ENCODE measurements at places on chromosomes 1 and 21. TPM values are rescaled to one million over a fixed set of nuclear protein-coding genes. Genes with fewer than 3 reads are reported as not detected.

DNA sequence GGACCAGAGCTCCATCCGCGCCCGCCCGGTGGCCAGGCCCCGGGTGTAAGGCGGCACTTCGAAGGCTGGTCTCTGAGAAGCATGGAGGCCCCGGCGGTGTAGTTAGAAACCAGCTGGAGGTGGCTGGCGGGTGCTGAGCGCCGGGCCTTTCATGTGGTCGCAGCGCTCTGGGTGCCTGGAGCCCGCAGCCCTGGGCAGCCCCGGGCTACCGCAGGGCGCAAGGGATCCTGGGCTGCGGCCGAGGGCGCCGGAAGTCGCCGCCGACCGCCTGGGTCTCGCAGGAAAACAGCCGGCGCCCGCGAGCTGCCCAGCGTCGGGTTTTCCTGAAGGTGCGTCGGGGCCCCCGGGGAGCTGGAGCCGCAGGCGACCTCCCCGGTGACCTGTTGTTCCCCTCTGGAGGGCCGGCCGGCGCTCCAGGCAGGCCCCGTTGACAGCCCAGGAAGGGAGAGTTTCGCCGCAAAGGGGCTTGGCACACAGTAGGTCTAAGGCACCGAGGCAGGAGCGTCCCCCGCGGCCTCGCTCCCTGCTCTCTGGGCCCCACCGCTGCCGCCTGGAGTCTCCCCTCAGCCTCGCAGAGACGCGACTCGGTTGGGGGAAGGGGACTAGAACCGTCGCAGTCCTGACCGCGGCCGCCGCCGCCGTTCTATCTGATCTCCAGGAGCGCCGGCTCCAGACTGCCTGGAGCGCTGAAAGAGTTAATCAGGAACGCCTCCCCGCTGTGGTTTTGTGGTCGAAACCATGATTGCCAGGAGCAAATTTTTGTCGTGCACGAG lies 2.7 kb downstream of the GRHL3 start:
- peak; percentile 62 for DNase-seq

- no peak for DNase-seq
These were observed 41.3 kb downstream of the TTC13 start for GRCh38 chr1:230937371-230937770.

- no peak for DNase-seq
These were observed 119.7 kb downstream of the C1orf21 start for GRCh38 chr1:184506481-184506880.

GRCh38 chr1:69787151-69787550 lies 219.4 kb downstream of the LRRC7 start:
- no peak for DNase-seq

- no peak for DNase-seq
These were observed 29.4 kb upstream of the CRP start for GRCh38 chr1:159743651-159744410.

The CFHR1 gene
- total RNA-seq, result not detected

The LCE5A gene
- total RNA-seq, result not detected

Data from kidney epithelial cell (primary cell).